ENCODE measurements at places on chromosomes 7 and 10. TPM values are rescaled to one million over a fixed set of nuclear protein-coding genes. Genes with fewer than 3 reads are reported as not detected.

DNA sequence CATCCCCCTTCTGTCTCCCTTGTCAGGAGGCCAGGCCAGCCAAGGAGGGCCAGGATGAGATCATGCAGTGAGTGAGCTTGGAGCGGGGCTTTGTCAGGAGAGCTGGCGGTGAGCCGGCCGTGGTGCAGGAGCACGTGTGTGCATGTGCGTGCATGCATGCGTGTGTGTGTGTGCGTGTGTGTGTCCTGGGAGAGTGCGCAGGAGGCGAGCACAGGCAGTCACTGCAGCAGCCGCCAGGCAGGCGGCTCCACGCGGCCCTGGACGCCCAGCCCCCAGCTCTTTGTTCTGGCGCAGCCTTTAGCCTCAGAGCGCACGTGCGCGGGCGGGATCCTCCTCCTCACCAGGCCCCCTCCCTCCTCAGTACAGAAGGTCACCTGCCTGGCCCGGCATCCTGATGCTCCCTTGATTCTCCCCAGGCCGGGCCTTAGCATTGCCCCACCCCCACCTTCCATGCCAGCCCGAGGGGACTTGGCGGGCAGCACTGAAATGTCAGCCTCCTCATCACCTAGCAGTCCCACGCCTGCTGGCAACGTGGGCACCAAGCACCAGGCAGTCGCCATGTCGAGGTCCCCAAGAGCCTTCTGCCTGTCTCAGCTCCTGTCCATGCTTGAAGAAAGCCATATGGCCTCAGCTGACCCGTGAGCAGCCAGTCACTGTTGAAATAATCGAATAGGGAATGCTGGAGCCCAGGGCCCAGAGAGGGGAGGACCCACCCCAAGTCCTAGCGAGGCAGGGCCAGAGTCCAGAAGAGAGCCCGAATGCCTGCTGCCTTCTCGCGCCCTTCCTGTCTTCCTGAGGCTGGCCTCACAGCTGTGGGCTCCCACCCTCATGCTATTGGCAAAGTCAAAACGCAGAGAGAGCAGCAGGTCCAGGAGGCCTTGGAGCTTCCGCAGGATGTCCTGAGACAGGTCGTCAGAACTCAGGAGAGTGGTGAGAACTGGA is 125.9 kb upstream of the PPIF start:
- peaks cover 2% of the 10 kb centered on the region for H3K27me3 ChIP-seq
- H3K36me3 ChIP-seq, result no peaks in the 10 kb centered on the region
- H3K4me3 ChIP-seq, result no peak overlapping the region

GRCh38 chr10:58820386-58820785 is 307.7 kb downstream of the BICC1 start:
- no peak overlapping the region for H3K27ac ChIP-seq
- H3K4me1 ChIP-seq, result no peaks in the 10 kb centered on the region
- no peaks in the 10 kb centered on the region for H3K27me3 ChIP-seq
- no peak for DNase-seq
- no peak overlapping the region for H3K4me3 ChIP-seq

DNA sequence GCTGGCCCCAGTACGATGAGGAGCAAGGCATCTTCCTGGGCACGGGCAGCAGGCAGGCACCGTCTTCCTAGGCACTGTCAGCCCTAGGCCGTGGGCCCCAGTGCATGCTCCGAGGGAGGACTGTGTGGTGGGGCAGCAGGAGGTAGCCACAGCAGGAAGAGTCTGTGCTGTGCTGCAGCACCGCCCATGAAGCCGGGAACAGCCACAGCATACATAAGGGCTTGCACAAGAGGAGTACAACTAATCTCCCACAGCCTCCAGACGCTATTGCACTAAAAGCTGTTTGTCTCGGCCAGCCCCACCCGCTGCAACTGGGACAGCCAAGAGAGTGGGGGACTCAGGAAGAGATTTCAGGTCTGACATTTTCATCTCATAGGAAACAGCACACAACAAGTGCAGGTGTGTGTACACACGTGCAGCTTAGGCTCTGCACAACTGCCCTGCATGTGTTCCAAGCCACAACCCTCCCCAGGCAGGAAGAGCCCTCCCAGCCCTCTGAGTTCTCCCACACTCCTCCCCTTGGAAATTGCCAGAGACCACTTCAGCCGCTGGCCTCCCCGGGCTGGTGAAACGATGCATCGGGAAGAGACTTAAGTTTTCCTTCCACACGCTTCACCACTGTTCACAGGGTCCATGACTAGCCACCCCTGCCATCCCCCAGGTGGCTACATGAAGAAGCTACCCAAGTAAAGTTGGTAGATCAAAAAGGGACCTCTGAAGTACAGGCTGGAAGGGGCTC is 88.1 kb upstream of the DDC start:
- H3K27ac ChIP-seq, result no peak overlapping the region
- H3K27me3 ChIP-seq, result peaks cover 7% of the 10 kb centered on the region
- H3K4me1 ChIP-seq, result peaks cover 9% of the 10 kb centered on the region

- peaks cover 21% of the 10 kb centered on the region for H3K4me1 ChIP-seq
- no peak for DNase-seq
- H3K27me3 ChIP-seq, result peaks cover 4% of the 10 kb centered on the region
- H3K4me3 ChIP-seq, result peak overlapping the region; percentile 21
These were observed 144.1 kb downstream of the TCF7L2 start for GRCh38 chr10:113094114-113094486.

DNA sequence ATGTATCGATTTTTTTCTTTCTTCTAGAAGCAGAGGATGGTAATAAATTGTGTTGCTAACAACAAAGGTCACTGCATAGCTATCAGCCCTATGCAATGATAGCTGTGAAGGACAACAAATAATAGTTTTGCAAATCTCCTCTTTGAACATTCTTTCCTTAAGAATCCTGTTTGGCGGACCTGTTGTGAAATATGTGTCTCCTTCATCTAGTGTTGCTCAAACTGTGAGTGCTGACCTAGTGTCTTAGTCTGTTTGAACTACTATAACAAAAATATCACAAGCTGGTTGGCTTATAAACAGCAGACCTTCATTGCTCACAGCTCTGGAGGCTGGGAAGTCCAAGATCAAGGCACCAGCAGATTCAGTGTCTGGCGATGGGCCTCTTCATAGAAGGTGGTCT is 53.7 kb downstream of the CAV1 start:
- no peak for DNase-seq
- H3K27ac ChIP-seq, result no peak overlapping the region
- H3K4me3 ChIP-seq, result no peak overlapping the region

Gene SPDYE1
- total RNA-seq, result not detected

GRCh38 chr7:12315049-12315448 is 88.6 kb downstream of the VWDE start:
- DNase-seq, result no peak
- H3K27ac ChIP-seq, result no peak overlapping the region
- H3K36me3 ChIP-seq, result no peaks in the 10 kb centered on the region
- H3K4me3 ChIP-seq, result no peak overlapping the region
- H3K4me1 ChIP-seq, result no peaks in the 10 kb centered on the region
- no peaks in the 10 kb centered on the region for H3K27me3 ChIP-seq

GRCh38 chr7:2307690-2308107 is 6.5 kb downstream of the SNX8 start:
- H3K4me3 ChIP-seq, result peak overlapping the region; percentile 85
- peak; percentile 53 for DNase-seq
- peaks cover 77% of the 10 kb centered on the region for H3K4me1 ChIP-seq
- H3K27ac ChIP-seq, result peak overlapping the region; percentile 94
